ENCODE measurements at places on chromosomes 5 and 9. TPM values are rescaled to one million over a fixed set of nuclear protein-coding genes. Genes with fewer than 3 reads are reported as not detected.

The PLCXD3 gene
- total RNA-seq: 7.4 TPM

The ADCY2 gene
- total RNA-seq: 5.7 TPM

The GAPT gene
- not detected for total RNA-seq

The LCNL1 gene
- total RNA-seq: not detected

The GMCL2 gene
- total RNA-seq: not detected

The PCDHGC5 gene
- total RNA-seq: 1.9 TPM

The MLANA gene
- total RNA-seq: 12.1 TPM

The OR1J1 gene
- not detected for total RNA-seq

The KIF20A gene
- 20.5 TPM for total RNA-seq

The OR1L6 gene
- not detected for total RNA-seq

The NANS gene
- total RNA-seq: 48.1 TPM

The IFNA21 gene
- total RNA-seq: not detected

The ADAMTSL1 gene
- total RNA-seq: 6.0 TPM

The PCYOX1L gene
- total RNA-seq: 18.5 TPM

The FBP1 gene
- total RNA-seq: 35.9 TPM

The KCNV2 gene
- not detected for total RNA-seq

The ZBED3 gene
- 15.4 TPM for total RNA-seq

The NR2F1-AS1 gene
- total RNA-seq: 1.8 TPM

The CNTLN gene
- total RNA-seq: 14.1 TPM

The S1PR3 gene
- total RNA-seq: 9.3 TPM

The SLC4A9 gene
- not detected for total RNA-seq

The C8G gene
- total RNA-seq: 2.8 TPM

The FGF1 gene
- 0.12 TPM for total RNA-seq

The ZDHHC21 gene
- 10.1 TPM for total RNA-seq

The TJP2 gene
- 187 TPM for total RNA-seq

The FAM151B gene
- total RNA-seq: 2.9 TPM

The FOXD4L6 gene
- 0.14 TPM for total RNA-seq

The TRPM3 gene
- 1.6 TPM for total RNA-seq

The FBP2 gene
- total RNA-seq: not detected

The DAB2IP gene
- total RNA-seq: 57.2 TPM

The LVRN gene
- 0.19 TPM for total RNA-seq

The ADAMTS13 gene
- total RNA-seq: 12.9 TPM

The NPDC1 gene
- total RNA-seq: 70.3 TPM

The PDE6A gene
- total RNA-seq: not detected

The RASGEF1C gene
- total RNA-seq: 0.36 TPM

The ORM2 gene
- total RNA-seq: not detected

The ACOT12 gene
- 0.74 TPM for total RNA-seq

The POLE3 gene
- 43.2 TPM for total RNA-seq

The PCDHB1 gene
- 0.24 TPM for total RNA-seq

The SPINK6 gene
- total RNA-seq: not detected

Measured in type B pancreatic cell (in vitro differentiated cells).